ENCODE measurements at places on chromosomes 3 and 15.

- no peak for DNase-seq
Observed at GRCh38 chr3:134365766-134366065, 8.5 kb downstream of the AMOTL2 start.

DNA sequence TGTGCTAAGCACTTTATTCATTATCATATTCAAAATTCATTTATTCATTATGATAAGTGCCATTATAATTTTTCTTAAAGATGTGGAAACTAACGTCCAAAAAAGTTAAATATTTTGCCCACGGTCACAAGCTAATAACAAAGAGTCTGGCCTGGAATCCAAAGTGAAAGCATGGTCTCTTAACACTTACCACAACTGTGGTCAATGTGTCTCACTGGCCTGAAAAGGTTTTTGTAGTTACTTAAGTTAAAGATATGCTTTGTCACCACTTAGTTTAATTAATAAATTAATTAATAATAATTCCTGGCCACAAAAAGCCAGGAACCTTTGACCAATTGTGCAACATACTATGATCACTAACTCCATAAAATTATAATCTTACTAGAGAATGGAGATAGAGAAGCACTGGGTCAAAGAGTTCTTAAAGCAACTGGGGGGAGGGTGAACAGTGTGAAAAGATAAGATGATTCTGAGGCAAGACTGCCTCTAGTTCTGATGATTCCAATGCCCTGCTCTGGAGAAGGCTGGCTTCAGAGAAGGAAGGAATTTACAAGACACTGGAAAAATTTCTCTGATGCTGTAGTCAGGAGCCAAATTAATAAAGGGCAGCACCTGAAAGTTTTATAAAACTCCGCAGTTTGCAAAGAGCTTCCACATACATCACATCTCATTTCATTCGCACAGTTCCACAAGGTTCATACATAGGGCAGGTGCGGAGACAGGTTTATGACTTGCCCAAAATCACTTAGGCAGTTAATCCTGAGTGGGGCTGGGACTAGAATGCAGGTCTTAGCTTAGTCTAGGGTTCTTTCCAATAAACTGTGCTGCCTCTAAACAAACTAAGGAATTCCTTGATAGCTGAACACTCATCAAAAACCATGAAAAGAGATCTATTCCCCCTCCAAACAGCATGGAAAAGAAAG is 32.5 kb downstream of the NPTN start:
- DNase-seq, result no peak

- DNase-seq, result no peak
Observed at GRCh38 chr3:31945738-31946052, 35.4 kb downstream of the OSBPL10 start.

GRCh38 chr15:64490598-64491259 is 30.4 kb downstream of the ZNF609 start:
- DNase-seq, result no peak

- DNase-seq, result peak; percentile 27
Observed at GRCh38 chr15:100438570-100438969, 90.2 kb downstream of the CERS3 start.

DNA sequence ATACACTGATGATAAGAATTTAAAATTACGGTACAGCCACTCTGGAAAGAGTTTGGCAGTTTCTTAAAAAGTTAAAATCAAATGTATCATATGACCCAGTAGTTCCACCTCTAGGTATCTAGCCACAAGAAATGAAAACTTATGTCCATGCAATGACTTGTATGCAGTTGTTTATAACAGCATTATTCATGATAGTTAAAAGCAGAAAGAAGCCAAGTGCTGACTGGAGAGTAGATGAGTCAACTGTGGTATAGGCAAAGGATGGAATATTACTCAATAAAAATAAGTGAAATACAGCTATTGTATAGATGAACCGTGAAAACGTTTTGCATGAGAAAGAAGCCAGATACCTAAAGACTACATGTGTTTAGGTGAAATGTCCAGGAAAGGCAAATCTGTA is 14.8 kb downstream of the GPR87 start:
- no peak for DNase-seq

DNA sequence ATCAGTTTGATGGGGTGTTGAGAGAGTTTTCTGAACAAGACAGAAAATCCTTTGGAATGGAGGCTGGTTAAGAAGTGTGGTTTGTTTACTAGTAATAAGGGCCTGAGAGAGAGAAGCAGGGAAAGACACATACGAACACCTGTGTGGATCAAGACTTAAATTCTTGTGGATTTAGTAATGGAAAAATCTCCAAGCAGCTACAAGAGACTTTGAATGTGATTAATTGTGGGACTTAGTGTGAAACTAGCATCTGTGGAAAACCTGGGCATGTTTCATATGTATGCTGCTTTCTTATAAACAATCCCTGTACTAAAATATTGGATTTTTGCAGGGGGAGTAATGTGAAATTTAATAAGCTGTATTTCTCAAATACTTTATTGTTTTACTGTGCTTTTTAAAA is 399.1 kb downstream of the SI start:
- DNase-seq, result no peak

DNA sequence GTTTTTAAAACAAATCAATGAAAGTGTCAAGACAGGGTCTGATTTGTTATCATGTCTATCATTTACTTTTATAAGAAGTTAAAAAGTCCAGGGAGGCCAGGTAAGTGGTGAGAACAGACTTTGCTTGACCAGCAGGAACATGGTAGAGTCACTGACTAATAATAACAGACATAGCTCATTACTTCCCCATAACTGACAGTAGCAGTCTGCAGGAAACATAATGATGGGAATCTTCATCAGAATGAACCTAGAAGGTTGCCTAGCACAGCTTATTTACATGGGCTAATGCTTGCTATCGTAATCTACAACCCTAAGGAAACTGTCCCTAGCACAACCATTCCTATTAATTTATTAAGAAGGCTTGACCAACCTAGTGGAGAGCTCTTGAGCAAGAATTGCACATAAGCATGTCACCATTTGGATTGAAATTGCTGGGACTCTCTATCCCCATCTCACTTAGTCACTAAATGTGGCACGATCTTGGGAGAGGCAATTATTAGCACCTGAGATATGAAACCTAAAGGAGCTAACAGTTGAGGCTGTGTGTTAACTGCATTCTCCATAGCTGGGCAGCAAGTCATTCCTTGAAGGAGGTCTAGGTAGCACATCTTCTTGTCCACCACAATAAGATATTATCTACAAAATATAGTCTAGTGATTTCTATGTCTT is 139.6 kb upstream of the ZBTB20 start:
- DNase-seq, result peak; percentile 38

DNA sequence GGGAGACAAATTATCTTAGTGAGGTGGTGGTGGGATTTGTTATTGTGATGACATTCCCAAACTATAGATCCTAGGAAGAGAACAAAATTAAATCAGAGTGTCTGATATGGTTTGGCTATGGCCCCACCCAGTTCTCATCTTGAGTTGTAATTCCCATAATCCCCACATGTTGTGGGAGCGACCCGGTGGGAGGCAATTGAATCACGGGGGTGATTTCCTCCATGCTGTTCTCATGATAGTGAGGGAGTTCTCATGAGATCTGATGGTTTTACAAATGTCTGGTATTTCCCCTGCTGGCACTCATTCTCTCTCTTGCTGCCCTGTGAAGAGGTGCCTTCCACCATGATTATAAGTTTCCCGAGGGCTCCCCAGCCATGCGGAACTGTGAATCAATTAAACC is 62.0 kb downstream of the RPL22L1 start:
- DNase-seq, result no peak

DNA sequence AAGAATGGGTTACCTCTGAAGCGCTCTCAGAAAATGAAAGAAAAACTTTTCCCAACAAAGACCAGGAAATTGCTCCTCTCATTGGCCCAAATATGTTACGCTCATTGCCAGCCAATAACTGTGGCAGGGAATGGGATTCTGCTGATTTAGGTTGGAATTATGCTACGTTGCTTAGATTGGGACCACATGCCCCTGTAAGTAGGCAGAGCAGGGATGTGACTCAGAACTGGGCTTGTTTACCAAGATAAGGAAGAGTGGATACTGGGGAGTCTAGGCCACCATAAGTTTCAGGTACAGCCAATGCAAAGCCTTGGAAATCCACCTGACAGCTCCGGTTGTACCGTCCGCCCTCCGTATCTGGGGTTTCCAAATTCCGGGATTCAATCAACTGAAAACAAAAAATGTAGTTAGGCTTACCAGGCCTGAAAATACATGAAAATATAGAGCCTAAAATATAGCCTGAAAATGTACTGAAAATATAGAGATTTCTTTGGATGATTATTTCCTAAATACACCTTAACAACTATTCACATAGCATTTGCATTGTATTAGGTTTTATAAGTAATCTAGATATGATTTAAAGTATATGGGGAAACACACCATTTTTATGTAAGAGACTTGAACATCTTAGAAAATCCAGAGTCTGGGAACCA is 1.5 kb upstream of the TCF12 start:
- DNase-seq, result no peak

DNA sequence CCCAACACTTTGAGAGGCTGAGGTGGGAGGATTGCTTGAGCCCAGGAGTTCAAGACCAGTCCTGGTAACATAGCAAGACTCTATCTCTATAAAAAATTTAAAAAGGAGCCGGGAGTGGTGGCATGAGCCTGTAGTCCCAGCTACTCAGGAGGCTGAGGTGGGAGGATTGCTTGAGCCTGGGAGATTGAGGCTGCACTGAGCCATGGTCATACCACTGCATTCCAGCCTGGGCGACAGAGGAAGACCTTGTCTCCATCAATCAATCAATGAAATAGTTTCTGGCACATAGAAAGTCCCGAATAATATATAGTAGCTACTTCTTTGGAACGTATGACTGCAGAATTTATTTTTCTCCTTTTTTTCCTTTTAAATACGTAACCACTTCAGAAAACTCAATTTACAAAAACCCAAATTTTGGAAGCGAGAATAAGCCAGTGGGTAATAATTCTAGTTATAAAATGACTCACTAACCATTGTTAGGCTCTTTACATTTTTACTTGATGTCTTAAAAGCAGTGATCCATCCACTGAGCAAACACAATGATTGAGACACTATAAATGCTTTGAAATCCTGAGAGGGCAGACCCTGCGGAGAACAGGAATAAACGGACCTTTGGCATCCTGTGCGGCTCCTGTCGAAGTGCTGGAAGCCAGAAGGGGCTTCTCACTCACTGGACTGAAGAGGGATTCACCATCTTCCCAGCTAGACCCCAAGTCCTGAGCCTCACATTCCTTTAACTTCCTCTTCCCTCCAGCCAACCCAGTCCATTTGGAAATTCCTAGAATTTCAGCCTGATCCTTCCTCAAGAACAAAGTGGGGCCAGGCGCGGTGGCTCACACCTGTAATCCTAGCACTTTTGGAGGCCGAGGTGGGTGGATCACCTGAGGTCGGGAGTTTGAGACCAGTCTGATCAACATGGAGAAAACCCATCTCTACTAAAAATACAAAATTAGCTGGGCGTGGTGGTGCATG is 68.4 kb upstream of the MFGE8 start:
- DNase-seq, result no peak

- no peak for DNase-seq
Observed at GRCh38 chr15:58545307-58546065, 113.7 kb downstream of the LIPC start.

DNA sequence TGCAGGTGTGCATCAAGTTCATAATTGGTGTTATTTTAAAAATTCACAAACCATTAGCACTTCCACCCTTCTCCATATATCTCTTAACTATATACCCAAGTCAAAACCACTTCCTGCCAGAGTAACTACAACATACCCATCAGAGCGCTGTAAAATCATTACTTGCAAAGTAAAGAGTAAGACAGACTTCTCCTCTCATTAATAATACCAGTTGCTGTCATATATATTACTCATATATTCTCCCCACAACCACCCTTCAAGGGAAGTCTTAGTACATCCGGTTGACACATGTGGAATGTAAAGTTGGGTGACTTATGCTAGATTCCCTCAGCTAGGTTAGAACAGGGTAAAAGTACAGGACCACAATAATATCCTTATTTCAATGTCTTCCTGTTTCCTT is 5.6 kb downstream of the TERC start:
- no peak for DNase-seq

- no peak for DNase-seq
Observed at GRCh38 chr3:46096781-46097180, 69.5 kb upstream of the XCR1 start.

DNA sequence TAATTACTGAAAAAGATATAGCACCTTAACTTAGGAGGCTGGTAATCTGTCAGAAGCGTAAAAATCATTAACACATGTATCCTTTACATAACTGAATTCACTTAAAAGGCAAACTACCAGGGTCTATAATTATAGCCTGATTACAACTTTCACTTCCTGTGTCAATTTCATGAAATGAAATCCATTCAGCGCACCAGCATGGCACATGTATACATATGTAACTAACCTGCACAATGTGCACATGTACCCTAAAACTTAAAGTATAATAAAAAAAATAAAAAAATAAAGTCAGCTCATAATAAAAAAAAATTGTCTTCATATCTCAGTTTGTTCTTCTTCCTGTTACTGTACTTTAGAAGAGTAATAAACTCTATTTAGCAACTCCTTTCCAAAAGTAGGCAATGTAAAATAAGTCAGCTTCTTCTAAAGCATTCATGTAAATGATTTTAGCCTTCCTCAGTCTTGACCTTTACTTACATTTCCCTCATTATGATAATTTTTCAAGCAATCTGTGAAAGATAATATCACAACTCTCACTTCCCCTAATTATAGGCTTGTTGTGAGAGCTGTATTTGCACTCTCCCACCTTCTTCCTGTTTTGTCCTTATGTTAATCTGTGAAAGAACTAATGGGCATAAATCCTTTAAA is 50.1 kb downstream of the KBTBD8 start:
- no peak for DNase-seq

DNA sequence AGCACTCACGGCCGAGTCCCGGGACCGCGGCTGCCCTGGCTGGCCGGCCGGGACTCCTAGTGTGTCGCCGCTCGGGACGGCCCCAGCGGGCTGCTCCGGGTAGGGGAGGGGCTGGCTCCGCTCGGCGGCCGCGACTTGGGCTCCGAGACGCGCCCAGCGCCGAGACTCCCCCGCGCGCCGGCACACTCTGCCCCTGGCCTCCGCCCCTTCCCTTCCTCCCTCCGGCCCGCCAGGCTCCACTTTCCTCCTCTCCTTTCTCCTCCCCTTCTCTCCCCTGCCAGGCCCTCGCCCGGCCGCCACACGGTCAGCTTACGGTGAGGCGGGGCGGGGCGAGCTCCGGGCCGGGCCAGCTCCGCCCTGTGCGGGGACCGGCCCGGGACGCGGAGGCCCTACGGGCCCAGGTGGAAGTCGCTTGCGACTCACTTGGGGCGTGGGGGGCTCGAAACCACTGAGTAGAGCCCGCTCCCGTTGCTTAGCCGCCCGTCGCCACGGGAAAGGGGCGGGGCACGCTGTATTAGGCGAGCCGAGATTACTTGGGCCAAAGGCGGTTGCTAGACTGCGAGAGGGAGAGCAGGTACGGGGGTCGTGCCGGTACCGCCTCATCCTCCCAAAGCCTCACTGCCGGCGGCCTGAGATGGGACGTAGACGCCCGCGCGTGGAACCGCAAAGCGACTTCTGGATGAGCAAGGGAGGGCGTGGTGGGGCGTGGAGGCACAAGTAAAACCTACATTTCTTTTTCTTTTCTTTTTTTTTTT is at the start of gene ITGB5:
Gene ITGB5, minus strand, starts transcription at position 189 of the 755 bp plus-strand sequence. CDS start 365 bp downstream, outside the sequence.
- DNase-seq, result peak; percentile 23
